ENCODE measurements at places on chromosomes 2 and 18.

GRCh38 chr18:49052891-49053644, 102.3 kb upstream of the SMAD7 start:
- DNase-seq = no peak

DNA sequence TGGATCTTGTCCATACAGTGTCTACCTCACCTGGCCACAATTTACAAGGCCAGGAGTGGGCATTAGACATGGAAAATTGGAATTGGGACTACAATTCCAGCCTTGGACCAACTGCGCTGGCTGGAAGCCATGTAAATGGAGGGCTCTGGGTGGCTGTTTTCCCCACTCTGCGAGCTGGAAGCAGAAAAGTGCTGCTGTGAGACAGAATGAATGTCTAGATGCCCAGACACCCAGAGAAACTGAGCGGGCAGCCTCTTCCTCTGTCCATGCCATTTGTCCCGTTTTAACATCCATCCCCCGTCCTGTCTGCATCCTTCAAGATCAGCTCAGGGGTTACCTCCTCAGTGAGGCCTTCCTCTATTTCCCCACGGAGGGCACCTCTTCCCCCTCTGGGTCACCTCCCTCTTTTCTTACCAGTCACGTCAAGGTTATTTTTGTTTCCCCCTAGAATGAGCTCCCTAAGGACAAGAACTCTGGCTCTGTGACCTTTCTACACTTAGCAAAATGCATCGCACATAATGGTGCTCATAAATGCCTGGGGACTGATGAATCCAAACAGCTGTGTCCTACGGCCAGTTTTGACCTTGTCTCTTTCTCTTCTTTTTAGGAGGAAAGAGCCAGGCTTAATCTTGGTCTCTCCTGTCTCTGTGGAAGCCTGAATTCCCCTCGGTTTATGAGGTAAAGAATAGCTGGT, 41.2 kb downstream of the MCFD2 start:
- DNase-seq = no peak

DNA sequence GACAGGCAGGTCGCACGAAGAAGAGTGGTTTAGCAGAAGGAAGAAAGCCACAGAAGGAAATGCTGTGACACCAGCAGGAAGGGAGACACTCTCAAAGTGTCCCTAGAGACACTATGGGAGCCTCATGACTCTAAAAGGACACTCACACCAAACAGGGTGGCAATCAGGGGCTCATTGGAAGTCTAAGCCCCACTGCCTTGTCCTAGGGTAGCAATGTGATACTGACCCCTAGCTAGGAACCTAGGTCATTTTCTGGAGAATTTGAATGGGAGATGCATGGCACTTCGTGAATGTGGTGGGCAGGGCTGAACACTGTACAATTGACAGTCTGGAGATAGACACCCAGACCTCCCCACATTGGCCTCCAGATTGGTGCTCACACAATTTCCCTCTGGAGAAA, 385.0 kb downstream of the EIPR1 start:
- DNase-seq = no peak

DNA sequence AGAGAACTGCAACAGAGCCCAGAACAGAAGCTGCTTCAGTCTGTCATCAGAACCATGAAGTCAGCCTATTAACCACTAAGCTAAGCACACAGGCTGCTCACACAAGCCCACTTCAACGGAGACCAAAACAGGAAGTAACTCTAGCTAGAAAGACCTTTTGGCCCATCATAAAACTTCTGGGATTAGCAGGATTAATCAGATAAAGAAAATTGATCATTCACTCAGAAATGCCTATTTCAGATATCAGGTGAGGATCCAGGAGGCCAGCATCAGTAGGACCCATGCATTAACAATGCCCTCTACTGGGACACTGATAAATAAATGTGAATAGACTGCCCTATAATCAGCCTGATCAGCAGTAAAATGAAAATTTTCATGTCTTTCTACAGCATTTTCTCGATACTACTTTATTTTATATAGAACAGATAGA, 101.4 kb downstream of the WDPCP start:
- peak; percentile 27 for DNase-seq

- DNase-seq = no peak
Observed at GRCh38 chr2:167334146-167334742, 446.0 kb downstream of the XIRP2 start.

GRCh38 chr2:61263830-61264229, 101.8 kb downstream of the C2orf74 start:
- no peak for DNase-seq

DNA sequence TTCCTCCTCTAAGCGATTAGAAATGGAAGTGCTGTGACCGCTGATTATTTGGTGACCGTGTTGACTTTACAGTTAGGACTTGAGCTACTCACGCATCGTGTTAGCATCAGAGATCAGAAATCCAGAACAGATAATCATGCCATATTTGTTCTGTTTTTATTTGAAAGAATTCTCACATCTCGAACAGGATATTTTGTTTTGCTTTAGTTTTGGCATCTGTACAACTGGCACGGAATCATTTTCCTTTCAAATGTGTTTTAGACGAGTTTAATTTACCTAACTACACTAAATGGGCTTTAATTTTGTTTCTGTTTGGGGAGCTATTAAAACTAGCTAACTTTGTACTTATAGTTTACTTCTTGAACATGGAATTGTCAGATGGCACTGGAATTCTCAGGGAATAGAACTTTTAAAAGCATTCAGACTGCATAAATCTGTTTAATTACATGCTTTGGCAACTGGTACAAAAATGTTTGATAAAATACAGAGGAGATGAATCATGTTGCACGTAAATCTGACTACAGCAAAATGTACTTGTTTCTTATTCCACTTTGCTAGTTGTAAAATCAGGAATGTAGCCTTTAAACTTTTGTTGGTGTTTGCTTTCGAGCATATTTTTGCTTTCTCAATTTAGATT, 1.4 kb downstream of the ITPRID2 start:
- no peak for DNase-seq

DNA sequence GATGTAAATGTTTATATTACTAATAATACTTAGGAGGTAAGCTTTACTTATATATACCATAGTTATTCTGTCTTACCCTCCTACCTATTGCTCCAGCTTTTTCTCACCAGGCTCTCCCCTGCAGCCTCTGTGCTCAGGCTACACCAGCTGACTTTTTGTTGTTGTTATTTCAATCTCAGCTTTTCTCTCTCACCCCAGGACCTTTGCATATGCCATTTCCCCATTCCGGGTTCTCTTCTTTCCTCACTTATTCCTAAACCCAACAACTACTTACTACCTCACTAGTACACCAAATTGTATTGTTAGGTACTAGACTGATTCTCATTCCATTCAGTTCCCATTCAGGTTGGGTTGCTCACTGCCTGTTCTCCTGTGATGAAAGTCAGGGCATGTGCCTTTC, 156.2 kb upstream of the BOD1L2 start:
- no peak for DNase-seq

DNA sequence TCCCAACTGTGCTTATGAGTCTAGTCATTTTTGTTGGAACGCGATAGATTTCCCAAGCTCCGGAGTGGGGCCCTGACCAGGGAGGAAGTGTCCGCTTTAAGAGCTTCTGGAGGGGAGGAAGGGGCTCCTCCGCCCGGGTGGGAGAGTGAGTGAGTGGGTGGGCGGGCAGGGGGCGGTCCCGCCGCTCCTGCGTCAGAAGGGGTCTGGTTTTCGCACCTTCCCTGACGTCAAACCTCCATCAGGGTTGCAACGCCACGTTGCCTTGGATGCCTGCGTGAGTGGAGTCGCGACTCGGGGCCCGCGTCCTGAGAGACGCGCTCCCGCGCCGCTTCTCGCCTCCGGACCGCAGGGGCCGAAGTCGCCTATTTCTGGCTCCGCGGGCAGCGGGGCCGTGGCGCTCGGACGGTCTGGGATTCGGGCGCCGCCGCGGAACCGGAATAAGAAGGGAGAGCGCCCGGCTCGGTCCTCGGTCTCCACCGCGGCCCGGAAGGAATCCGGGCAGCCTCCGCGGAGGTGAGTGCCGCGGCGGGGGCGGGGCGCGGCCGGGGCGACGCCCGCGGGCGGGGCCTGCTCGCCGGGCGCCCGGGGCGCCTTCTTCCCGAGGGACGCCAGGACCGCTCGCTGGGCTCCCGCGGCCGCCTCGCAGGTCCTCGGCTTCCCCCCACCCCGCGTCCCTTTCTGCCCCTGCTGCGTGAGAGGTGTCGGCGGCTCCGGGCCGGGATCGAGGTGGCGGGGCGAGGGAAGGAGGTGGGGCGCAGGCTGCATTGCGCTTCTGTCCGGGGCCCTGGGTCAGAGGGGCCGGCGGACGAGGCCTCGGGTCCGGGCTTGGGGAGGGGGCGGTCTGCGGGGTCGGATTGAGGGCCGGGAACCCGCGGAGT, at the start of gene ZDBF2:
ZDBF2 (plus strand) TSS at position 230 of the 878 bp plus-strand sequence. CDS start 7,187 bp downstream, outside the sequence.
- DNase-seq = peak; percentile 69

DNA sequence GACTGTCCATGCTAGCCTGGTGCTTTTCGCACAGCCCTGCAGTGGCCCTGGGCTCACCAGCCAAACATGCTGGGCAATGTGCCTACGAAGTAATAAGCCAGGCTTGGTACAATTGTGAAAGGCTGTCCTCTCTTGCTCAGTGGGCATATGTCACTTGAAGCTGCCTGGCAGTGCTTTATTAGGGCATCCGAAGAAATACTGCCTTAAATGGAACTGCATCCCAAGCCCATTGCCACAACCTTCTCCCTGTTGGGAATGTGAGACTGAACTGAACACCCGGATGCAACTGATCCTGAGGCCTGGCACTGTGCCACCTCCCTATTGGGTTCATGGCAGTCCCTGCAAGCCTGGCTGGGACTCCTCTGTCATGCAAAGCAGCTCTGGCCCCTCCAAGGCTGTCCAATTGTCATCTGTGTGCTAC, 15.9 kb downstream of the CAPG start:
- peak; percentile 77 for DNase-seq

- DNase-seq = no peak
Observed at GRCh38 chr18:13035249-13035914, 44.2 kb downstream of the CEP192 start.

- no peak for DNase-seq
Observed at GRCh38 chr18:78898066-78898465, 81.6 kb upstream of the SALL3 start.

DNA sequence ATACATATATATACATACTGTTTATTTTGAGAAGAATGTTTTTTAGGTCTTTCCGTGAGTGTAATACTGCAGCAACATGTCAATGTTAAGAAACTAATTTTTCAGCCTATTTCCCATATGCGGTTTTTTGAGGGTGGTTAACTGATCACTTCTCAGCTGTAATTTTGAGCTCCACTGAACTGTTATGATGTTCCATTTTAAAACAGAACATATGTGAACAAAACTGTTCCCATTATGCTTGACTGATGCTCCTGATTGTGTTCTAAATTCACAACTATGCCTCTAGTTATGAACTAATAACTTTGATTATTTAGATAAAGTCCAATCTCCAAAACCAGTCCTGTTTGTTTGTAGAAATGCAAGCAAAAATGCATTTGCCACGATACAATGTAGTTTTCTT, 511.2 kb upstream of the FSIP2 start:
- DNase-seq = no peak

DNA sequence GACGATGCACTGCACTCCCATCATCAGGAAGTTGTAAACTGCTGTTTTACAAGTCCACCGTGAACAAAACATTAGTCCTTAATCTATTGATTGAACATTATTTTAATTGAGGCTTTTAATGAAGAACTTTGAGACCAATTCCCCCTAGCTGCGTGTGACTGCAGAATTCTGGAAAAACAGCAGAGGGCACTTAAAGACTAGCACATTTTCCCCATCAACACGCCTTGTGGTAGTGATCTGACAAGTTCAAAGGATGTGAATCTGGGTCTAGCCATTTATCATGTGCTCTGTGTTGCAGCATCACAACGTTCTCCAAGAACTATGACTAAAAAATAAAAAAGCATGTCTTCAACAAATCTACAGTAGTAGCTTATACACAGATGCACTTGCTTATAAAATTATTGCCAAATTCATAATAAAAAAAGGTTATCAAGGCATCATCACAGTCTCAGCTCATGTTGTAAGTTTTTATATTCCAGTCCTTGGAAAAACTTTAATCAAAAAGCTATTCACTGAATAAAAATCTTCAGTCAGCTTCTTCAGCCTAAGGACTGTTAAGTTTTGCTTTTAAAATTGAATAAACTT, 35.8 kb downstream of the SKOR2 start:
- peak; percentile 69 for DNase-seq

DNA sequence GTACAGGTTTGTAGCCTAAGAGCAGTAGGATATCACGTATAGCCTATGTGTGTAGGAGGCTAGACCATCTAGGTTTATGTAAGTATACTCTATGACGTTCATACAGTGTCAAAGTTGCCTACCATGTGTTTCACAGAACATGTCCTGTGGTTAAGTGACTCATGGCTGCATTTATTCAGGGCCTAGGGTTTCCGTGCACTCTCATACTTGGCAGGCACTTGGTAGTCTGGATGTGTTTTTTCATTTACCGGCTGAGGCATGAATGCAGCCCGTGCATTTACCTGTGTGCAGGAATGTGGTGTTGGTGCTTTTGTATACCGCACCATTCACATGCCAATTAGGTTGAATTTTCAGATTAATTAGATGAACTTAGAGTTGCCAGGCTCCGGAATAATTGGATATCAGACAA, 43.4 kb downstream of the MYL12B start:
- no peak for DNase-seq

DNA sequence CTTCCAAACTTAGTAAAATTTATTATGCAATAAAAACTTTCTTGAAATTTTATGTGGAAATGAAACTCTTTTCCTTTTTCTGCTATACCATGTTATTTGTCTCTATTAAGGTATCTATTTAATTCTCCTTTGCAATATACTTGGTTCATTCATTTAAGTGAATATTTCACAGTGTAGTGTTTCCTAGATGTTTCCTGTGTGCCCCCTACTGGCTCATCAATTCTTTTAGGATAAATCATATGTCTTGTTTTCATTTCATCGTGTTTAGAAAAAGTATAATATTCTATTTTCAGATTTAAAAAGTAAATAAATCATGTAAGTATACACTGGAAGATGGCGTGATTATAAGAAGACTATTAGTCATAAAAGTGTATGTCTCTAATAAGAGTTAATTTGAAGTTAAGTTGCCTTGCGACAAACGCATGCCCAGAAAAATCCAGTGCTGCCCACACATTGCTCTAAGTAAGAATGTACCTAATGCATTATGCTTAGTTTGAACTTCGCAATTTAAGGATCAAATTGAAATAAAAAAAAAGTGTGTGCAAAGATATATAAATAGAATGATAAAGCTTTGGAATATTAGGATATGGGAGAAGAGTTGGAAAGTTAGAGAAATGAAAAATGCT, 525.4 kb downstream of the KCNJ3 start:
- peak; percentile 43 for DNase-seq

- no peak for DNase-seq
Observed at GRCh38 chr2:102796337-102796736, 34.5 kb downstream of the TMEM182 start.

GRCh38 chr2:206784559-206785353, 19.4 kb downstream of the FASTKD2 start:
- no peak for DNase-seq

DNA sequence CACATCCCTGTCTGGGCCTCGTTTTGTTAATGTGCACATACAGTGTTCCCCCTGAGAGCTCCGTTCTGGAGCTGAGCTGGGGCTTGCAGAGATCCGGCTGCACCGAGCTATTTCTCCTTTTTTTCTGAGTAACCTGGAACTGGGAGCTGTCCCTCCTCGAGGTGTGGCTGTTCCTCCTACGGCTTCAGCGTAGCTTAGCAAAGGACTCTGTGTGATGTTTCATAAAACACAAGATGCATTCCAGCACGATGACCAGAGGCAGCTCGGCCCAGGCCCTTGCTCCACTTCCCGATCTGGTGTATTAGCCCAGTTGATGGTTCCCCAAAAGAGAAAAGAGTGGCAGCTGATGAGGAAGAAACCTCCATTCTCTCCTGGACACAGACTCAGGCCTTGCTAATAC, 103.0 kb downstream of the FAM210A start:
- DNase-seq = no peak

Data from NCI-H510A treated with DMSO at 0.1 percent for 48 hours (cell line).